Left lung (tissue), 14 donors: ENCODE measurements at places on chromosomes 4 and X. TPM values are rescaled to one million over a fixed set of nuclear protein-coding genes. Genes with fewer than 3 reads are reported as not detected.

TRAM1L1 gene
- 3.3 TPM for total RNA-seq

MAGEA1 gene
- total RNA-seq = not detected

DNA sequence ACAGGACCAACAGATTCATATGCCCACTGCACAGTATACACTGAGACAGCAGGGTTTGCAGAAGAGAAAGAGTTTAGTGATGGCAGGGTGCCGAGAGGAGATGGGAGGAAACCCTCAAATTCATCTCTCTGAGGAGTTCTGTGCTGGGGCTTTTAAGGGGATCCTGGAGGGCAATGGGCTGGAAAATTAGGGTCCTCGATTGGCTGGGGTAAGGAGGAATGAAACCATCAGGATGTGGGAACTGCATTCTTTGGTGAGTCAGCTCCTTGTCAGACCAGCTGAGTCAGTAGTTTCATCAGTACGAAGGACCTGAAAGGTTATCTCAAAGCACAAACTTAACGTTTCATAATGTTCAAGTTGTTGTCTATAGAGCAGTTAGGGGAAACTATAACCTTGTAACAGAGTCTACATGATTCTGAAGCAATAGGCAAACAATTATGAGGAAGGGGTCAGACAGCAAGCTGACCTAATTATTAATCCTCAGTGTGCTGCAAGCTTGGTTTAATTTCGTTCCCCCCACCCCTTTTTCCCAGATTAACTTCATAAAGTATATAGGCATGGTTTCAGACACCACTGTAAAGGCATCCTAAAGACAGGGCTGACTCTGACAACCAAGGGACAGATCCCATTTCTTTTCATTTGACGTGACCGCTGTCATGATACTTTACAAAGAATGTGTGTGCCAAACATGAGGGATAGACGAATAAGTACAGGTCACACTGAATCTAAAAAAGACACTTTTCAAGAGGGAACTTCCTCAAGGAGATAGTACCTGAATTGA, 1.5 kb upstream of the MSMO1 start:
- H3K4me1 ChIP-seq = peaks cover 33% of the 10 kb centered on the region
- H3K4me3 ChIP-seq = no peak overlapping the region
- DNase-seq = no peak
- no peaks in the 10 kb centered on the region for H3K36me3 ChIP-seq
- H3K27ac ChIP-seq = peak overlapping the region; percentile 85

DNA sequence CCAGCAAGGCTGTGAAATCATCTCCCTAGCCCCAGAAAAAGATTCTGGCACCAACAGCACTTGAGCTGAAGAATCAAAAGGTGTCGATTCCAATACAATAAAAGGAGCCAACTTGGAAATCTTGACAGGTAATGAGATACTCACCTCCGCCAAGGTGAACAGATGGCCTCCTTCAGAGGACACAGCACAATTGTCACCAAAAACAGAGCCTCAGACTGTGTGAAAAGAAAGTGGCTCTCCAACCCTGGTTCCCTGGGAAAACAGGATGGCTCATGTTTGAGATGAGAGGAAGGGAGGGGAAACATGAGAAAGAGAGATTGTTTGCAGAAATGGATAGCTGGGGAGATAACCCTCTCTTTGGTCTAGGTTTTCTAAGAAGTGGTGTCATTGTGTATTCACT, 168.9 kb downstream of the HS3ST1 start:
- H3K27me3 ChIP-seq = no peaks in the 10 kb centered on the region
- H3K36me3 ChIP-seq = no peaks in the 10 kb centered on the region
- no peak overlapping the region for H3K27ac ChIP-seq
- no peak for DNase-seq
- no peaks in the 10 kb centered on the region for H3K4me1 ChIP-seq
- H3K4me3 ChIP-seq = no peak overlapping the region

DNA sequence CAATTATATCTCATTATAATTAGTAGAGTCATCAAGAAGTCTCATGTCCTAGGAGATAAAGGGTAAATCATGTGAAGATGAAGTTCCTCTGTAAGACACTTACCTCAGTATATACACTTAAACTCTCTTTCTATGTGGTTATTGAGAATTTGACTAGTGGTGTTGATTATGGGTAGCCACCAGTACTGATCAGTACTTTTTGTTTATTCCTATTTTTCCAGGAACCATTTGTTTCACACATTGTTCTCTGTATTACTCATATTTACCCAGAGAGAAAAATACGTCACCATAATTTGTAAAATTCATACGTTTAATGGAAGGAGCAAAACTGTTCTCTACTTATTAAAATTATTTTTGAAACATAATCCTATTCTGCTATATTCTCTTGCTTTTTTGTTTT, 55.8 kb upstream of the PRDM8 start:
- H3K27ac ChIP-seq = no peak overlapping the region
- no peak for DNase-seq
- no peaks in the 10 kb centered on the region for H3K36me3 ChIP-seq
- no peaks in the 10 kb centered on the region for H3K27me3 ChIP-seq
- no peak overlapping the region for H3K4me3 ChIP-seq

DNA sequence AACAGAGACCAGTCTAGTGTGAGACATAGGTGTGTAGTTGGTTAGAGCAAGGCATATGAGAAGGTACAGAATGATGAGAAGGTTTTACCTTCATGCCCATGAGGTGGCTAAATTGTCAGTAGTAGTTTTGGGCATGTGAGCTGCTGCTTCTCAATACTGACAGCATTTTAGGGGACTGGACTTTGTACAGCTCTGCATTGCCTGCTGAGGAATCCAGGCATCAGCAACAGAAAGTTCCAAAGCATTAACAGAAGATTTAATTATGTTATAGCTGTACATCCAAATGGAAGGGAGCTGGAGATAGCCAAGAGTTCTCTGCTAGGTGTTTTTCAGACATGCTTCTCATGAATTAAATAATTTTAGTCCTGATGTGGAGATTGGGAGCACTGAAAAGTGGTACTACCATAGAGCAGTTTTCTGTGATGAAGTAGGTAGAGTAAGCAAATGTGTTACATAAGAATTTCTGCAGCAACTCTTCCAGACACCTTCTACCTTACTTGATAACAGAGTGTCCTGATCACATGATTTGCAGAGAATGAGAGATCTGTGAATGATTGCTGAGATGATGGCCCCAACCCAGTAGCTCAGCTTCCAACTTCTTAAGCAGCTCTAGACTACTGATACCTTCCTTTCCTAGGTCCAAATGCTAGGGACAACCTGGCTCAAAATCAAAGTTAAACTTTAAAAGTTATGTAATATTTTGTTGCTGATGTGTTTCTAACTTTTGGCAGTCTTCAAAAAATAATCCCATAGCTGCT, 30.4 kb downstream of the FNIP2 start:
- no peak for DNase-seq
- no peaks in the 10 kb centered on the region for H3K27me3 ChIP-seq
- no peak overlapping the region for H3K4me3 ChIP-seq
- H3K27ac ChIP-seq = no peak overlapping the region
- no peaks in the 10 kb centered on the region for H3K36me3 ChIP-seq

DNA sequence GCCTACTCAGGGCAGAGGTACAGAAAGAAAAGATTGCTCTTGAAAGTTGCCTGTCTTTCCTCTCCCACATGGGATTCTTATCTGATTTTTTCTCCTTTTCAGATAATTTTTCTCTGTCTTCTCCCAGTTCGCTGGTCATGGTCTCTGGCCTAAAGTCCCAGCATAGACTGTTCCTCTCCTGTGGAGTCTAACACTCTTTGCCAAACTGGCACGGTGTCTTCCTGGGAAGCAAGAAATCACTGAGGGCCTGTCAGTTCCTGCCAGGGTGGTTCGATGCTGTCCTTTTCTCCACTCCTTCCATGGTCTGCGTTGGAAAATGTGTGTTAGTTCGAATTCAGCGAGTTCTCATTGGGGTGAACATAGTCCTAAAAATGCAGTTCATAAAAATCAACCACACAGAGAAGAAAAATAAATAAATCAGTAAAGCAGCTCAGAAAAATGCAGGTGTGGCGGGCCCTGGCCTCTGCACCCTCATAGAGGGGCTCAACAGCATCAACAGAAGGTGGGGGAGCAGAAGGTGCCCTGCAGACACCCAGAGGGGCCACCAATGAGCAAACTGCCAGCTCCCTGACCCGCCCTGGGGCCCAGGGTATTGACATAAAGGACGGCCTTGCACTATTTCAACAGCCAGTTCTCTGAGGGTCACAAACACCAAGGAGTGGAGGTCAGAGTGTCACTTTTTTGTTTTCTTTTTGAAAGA, 2.1 kb downstream of the RGN start:
- no peaks in the 10 kb centered on the region for H3K36me3 ChIP-seq
- no peaks in the 10 kb centered on the region for H3K4me1 ChIP-seq
- DNase-seq = no peak
- H3K4me3 ChIP-seq = no peak overlapping the region

- no peaks in the 10 kb centered on the region for H3K27me3 ChIP-seq
- no peak overlapping the region for H3K4me3 ChIP-seq
- H3K4me1 ChIP-seq = peaks cover 3% of the 10 kb centered on the region
- H3K27ac ChIP-seq = no peak overlapping the region
These were observed 186.2 kb downstream of the ANKRD50 start for GRCh38 chr4:124526331-124526730.

- no peaks in the 10 kb centered on the region for H3K36me3 ChIP-seq
- no peak for DNase-seq
- H3K4me3 ChIP-seq = no peak overlapping the region
- H3K27me3 ChIP-seq = no peaks in the 10 kb centered on the region
- no peak overlapping the region for H3K27ac ChIP-seq
These were observed 22.6 kb upstream of the CD38 start for GRCh38 chr4:15755321-15756155.

GRCh38 chr4:121199742-121200561, 35.8 kb upstream of the TNIP3 start:
- no peak for DNase-seq
- H3K4me3 ChIP-seq = no peak overlapping the region
- H3K4me1 ChIP-seq = no peaks in the 10 kb centered on the region
- no peak overlapping the region for H3K27ac ChIP-seq
- H3K36me3 ChIP-seq = no peaks in the 10 kb centered on the region
- no peaks in the 10 kb centered on the region for H3K27me3 ChIP-seq

GRCh38 chr4:100076753-100077152, 113.5 kb downstream of the DDIT4L start:
- no peak overlapping the region for H3K4me3 ChIP-seq
- no peak overlapping the region for H3K27ac ChIP-seq
- no peaks in the 10 kb centered on the region for H3K4me1 ChIP-seq
- DNase-seq = no peak
- no peaks in the 10 kb centered on the region for H3K36me3 ChIP-seq

GRCh38 chr4:40713798-40714197, 36.0 kb upstream of the NSUN7 start:
- no peak overlapping the region for H3K27ac ChIP-seq
- DNase-seq = no peak
- peaks cover 18% of the 10 kb centered on the region for H3K4me1 ChIP-seq
- no peaks in the 10 kb centered on the region for H3K27me3 ChIP-seq
- no peaks in the 10 kb centered on the region for H3K36me3 ChIP-seq
